ENCODE measurements at places on chromosomes 16 and 17.
A peak's percentile ranks its signal among the peaks of the same experiment; 100 is the strongest.

- no peak for DNase-seq
These were observed 140.1 kb downstream of the CCDC182 start for GRCh38 chr17:57604771-57605674.

GRCh38 chr17:58153046-58153445, 4.9 kb downstream of the OR4D1 start:
- no peak for DNase-seq

DNA sequence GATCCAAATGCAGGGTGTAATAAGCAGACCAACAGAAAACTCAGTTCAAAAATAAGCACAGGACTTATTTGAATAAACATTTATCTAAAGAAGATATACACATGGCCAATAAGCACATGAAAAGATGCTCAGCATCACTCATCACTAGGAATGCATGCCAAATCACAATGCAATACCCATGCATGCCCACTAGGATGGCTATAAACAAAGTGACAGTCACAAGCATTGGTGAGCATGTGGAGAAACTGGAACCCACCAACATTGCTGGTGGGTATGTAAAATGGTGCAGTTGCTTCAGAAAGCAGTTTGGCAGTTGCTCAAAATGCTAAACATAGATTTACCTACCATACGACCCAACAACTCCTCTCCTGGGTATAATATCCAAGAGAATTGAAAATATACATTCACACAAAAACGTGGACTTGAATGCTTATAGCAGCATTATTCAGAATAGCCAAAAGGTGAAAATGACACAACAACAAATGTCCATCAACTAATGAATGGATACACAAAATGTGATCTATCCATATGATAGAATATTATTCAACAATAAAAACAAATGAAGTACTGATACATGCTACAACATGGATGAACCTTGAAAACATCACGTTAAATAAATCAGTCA, 20.1 kb downstream of the UBE2O start:
- DNase-seq = peak; percentile 32

GRCh38 chr17:15658296-15658695, 25.8 kb downstream of the TRIM16 start:
- no peak for DNase-seq

DNA sequence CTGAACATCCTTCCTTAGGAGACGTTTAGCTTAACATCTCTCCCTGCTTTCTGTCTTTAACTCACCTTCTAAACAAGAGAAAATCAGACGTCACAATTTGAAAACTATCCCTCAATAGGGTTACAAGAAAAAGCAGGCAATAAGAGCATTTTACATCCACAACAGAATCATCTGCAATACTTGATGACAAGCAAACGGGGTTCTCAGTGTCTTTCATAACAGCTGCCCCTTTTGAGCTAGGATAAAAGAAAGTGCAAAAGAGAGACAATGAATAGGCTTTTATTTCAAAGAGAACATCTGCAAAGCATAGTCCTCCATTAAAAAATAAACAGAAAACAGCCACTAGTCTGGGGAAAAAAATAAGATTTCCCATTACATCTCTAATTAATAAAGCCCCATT, 13.2 kb downstream of the XYLT1 start:
- no peak for DNase-seq

GRCh38 chr17:72359811-72360210, 239.0 kb downstream of the SOX9 start:
- no peak for DNase-seq

- DNase-seq = no peak
These were observed 332.8 kb downstream of the MAF start for GRCh38 chr16:79267781-79268180.

DNA sequence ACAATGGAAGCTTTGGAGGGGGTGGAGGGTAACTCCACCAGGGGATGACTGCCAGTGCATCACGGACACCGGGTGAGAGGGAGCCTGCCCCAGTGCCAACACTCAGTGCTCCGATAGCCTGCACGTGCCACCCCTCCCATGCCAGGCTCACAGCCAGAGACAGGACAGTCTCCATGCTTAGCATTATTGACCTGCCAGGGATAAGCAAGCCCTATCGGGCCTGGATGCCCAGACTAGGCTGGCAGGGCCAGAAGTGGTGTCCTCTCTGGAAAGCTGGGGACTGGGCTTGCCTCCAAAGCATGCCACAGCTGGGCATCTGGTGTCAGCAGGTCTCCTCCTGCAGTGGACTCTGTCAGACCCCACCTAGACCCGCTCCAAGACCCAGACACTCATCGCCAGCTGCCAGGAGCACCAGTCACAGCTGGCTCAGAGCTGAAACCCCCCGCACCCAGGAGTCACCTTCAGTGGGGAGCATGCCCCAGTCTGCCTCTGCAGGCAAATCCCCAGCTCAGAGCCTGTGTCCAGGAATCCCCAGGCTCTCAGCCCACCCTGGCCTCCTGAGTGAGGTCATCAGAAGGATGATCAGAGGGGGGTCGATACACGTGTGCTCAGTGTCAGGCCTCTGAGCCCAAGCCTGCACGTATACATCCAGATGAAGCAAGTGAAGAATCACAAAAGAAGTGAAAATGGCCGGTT, 1.8 kb upstream of the RHBDF1 start:
- DNase-seq = no peak

- DNase-seq = no peak
These were observed 64.2 kb downstream of the RGS9 start for GRCh38 chr17:65201331-65201730.

- DNase-seq = peak; percentile 27
These were observed 86.1 kb downstream of the ZDHHC7 start for GRCh38 chr16:84925092-84925772.

DNA sequence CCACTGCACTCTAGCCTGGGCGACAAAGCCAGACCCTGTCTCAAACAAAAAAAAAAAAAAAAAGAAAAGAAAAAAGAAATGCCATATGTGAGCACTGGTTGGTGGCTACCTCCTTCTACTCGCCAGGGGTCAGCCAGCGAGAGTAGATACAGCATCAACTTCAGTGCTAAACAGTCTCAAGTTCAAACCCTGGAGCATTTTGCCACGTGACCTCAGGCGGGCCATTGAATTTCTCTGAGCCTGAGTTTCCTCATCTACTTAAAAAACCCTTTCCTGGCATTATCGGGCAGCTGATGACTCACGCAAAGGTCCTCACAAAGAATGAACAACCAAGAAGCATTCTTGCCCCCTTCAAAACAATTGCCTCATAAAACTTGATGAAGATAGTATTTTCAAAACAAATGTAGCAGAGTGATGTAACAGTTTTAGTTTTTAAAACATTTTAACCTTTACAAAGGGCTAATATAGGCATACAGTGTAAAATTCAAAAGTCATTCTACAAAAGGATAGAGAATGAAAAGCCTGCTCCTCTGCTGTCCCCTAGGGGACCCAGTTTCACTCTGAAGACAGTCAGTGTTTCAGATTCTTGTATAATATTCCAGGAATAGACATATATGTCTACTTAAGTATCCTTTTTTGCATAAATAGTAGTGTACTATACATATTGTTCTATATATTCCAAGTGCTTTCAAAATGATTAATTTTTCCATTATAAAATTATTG, 28.4 kb downstream of the DNAH2 start:
- peak; percentile 72 for DNase-seq

DNA sequence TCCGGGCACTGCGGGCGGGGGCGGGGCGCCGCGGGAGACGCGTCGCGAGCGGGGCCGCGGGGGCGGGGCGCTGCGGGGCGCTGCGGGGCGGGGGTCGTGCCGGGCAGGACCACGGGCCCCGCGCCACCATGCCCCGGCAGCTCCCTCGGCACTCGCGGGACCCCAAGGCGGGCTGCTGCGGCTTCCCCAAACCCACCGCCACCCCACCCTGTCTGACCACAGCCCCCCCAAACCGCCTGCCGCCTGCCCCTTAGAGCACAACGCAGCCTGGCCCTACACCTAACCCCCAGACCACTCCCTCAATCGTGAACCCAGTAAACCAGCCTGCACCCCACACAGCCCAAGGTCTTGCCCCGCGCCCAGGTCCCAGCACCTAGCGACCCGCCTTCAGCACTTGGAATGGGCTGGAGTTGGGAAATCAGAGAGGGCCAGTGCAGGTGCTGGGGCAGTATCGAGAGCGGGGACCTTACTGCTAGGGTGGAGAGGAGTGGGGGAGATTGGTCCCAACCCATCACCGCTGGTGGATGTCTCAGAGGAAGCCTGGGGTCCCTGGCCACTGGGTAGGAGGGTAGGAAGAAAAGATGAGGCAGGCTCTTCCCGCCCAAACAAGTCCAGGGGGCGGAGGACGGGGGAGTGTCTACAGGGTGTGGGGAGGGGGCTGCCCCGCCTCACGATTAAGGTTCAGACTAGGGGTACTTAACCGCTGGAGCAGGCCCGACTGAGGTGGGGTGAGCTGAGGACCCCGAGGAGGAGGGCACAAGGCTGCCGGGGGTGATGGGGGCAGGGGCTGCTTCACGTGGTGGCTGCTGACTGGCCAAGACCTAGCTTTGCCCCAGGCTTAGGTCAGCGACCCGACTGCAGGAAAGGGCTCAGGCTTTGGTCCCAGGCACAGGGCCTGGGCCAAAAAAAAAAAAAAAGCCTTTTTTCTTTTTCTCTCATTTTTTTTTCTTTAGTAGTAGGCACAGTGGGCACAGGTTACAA, 539 bp upstream of the VAMP2 start:
- DNase-seq = no peak

- DNase-seq = no peak
These were observed 56.3 kb downstream of the ARHGAP27 start for GRCh38 chr17:45376171-45377005.

DNA sequence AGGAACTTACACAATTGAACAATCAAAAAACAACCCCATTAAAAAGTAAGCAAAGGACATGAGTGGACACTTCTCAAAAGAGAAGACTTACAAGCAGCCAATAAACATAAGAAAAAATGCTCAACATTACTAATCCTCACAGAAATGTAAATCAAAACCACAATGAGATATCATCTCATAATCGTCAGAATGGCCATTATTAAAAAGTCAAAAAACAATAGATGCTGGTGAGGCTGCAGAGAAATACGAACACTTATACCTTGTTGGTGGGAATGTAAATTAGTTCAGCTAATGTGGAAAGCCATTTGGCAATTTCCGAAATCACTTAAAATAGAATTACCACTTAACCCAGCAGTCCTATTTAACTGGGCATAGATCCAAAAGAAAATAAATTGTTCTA, 301.9 kb upstream of the KCNJ16 start:
- DNase-seq = no peak

GRCh38 chr17:46044286-46044928, 45.4 kb downstream of the STH start:
- peak; percentile 88 for DNase-seq

DNA sequence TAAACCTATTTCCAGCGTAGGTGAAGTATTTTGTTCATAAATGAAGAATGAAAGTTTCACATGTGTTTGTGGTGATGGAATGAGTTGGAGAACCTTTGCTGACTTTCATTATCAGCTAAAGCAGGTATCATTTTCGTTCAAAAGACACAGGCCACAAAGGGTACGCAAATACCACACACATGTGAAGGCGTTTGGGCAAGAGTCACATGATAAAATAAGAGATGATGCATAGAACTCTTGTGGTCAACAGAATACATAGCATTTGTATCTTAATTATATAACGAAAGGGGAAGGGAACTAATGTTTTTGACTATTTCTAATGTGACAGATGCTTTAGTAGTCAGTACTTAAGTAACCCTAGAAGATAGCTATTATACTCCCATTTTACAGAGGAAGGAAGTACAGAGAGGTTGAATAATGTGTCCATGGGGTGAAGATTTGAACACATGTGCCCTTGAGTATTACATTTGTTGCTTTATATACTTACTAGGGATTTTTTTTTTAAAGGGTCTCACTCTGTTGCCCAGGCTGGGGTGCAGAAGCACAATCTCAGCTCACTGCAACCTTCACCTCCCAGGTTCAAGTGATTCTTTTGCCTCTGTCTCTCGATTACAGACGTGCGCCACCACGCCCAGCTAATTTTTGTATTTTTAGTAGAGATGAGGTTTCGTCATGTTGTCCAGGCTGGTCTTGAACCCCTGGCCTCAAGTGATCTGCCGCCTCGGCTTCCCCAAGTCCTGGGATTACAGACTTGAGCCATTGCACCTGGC, 4.8 kb downstream of the RPA1 start:
- no peak for DNase-seq

- DNase-seq = peak; percentile 66
These were observed 1.0 kb downstream of the KIFC3 start for GRCh38 chr16:57801098-57801808.

DNA sequence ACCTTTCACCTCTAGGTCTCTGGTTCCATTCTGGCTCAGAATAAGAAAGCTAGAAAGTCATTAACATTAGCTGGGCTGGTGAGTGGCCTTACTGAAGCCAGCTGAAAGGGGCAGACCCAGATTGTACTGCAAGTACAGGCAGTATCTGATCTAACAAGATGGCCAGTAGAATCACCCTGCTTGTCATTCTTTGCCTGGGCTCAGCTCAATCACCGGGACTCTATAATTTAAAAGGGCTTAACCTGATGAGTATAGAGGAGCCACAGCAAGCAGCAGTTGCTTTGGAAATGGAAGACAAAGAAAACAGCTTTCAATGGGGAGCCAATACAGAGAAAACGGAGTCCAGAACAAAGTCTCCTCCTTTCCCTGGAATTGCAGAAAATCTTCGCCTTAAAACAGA, 13.6 kb downstream of the CDH8 start:
- no peak for DNase-seq

DNA sequence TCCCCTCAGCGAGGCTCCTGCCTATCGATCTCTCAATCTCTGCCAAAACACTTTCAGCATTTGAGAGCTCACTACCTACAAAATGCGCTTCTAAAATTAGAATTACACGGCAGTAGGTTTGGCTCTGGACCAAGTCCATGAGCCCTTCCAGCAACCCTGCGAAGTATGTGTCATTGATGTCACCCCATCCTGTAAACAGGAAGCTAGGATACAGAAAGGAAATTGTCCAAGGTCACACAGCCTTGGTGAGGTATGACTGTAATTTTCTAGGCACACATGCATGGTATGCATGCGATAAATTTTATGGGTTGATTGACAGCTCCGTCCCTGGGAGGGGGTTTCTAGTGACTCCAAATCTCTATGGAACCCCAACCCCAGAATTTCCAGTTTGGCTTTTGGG, 330.3 kb upstream of the CDH5 start:
- peak; percentile 56 for DNase-seq

- DNase-seq = no peak
These were observed 18.1 kb upstream of the DNAH17 start for GRCh38 chr17:78595135-78595810.

GRCh38 chr17:7590743-7591142, 849 bp upstream of the SOX15 start:
- peak; percentile 55 for DNase-seq

GRCh38 chr17:42266918-42267766, 9.0 kb downstream of the STAT5B start:
- DNase-seq = peak; percentile 76

DNA sequence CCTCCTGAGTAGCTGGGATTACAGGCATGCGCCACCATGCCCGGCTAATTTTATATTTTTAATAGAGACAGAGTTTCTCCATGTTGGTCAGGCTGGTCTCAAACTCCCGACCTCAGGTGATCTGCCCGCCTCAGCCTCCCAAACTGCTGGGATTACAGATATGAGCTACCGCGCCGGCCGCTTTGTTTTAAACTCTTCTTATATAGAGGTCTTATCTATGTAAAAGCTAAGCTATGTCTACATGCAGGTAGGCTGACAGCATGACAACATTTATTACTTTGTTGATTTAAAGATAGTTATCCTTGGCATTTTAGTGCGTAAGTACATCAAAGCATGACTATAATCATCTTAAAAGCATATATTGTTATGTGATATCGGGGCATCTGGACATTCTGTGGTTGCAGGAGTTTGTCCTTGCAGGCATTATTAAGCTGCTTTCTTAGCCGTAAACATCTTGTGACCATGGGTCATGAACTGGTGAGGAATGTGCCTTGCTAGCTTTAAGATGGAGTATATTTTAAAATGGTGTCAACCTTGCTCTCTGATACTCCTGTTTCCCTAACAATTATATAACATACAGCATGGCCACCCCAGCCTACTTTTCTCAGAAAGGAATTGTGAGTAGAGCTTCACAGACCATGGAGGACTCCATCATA, 45.8 kb upstream of the TAOK1 start:
- no peak for DNase-seq

Data from fibroblast of skin of scalp (primary cell).